Smooth muscle cell of the umbilical artery (primary cell): ENCODE measurements at places on chromosomes 2 and 18. TPM values are rescaled to one million over a fixed set of nuclear protein-coding genes. Genes with fewer than 3 reads are reported as not detected.

The GCKR gene
- total RNA-seq, result 0.51 and 0.89 TPM in 2 replicates

The COX7A2L gene
- total RNA-seq, result 152 and 407 TPM in 2 replicates

The ALK gene
- total RNA-seq, result not detected in 2 replicates

The KHK gene
- 0.59 and 1.2 TPM in 2 replicates for total RNA-seq

The MYO3B gene
- total RNA-seq, result 0.32 and 0.89 TPM in 2 replicates

The MC2R gene
- total RNA-seq, result not detected in 2 replicates

The STARD6 gene
- total RNA-seq, result not detected in 2 replicates

The SERPINB11 gene
- not detected in 2 replicates for total RNA-seq

The SLC66A2 gene
- 33.7 and 34.4 TPM in 2 replicates for total RNA-seq

The NLRC4 gene
- not detected in 2 replicates for total RNA-seq

The GRB14 gene
- 0.30 and 1.7 TPM in 2 replicates for total RNA-seq

The PLEK gene
- total RNA-seq, result under 0.01 TPM in 1 of 2 replicates, not detected in the other

The ABCG8 gene
- total RNA-seq, result not detected in 2 replicates

The NRP2 gene
- total RNA-seq, result 741 and 767 TPM in 2 replicates

The RFTN2 gene
- 4.2 and 5.9 TPM in 2 replicates for total RNA-seq

The TMEM169 gene
- under 0.01 and 0.14 TPM in 2 replicates for total RNA-seq

The ZDBF2 gene
- 18.9 and 22.6 TPM in 2 replicates for total RNA-seq

The ESPNL gene
- 1.5 and 1.9 TPM in 2 replicates for total RNA-seq

The SLC16A14 gene
- 0.37 and 0.59 TPM in 2 replicates for total RNA-seq

The RBM43 gene
- total RNA-seq, result 3.1 and 4.8 TPM in 2 replicates

The PSMA8 gene
- total RNA-seq, result not detected in 2 replicates

The FN1 gene
- 11,192 and 24,089 TPM in 2 replicates for total RNA-seq

The GALR1 gene
- total RNA-seq, result not detected in 2 replicates

The FHOD3 gene
- total RNA-seq, result 77.6 and 85.5 TPM in 2 replicates

The TLX2 gene
- total RNA-seq, result not detected in 2 replicates

The IL36RN gene
- total RNA-seq, result not detected in 2 replicates

The MCM6 gene
- total RNA-seq, result 7.7 and 23.6 TPM in 2 replicates

The TYMS gene
- 8.3 and 32.5 TPM in 2 replicates for total RNA-seq

The TTC27 gene
- 19.9 and 32.2 TPM in 2 replicates for total RNA-seq

The ALPG gene
- total RNA-seq, result not detected in 2 replicates

The TMEM247 gene
- total RNA-seq, result not detected in 2 replicates

The C2orf15 gene
- 0.18 TPM in 1 of 2 replicates, not detected in the other for total RNA-seq

The C1QL2 gene
- not detected in 2 replicates for total RNA-seq

The ARHGAP15 gene
- total RNA-seq, result not detected in 2 replicates

The RGPD3 gene
- 0.30 and 0.37 TPM in 2 replicates for total RNA-seq

The PLEKHA3 gene
- 9.2 and 36.1 TPM in 2 replicates for total RNA-seq

The FNDC4 gene
- total RNA-seq, result 10.7 and 17.3 TPM in 2 replicates

The CPO gene
- 0.30 TPM in 1 of 2 replicates, not detected in the other for total RNA-seq

The CYTIP gene
- total RNA-seq, result 0.30 TPM in 1 of 2 replicates, not detected in the other

The KRTCAP3 gene
- total RNA-seq, result not detected in 2 replicates

The RMC1 gene
- 27.9 and 33.4 TPM in 2 replicates for total RNA-seq

The LHCGR gene
- under 0.01 TPM in 1 of 2 replicates, not detected in the other for total RNA-seq

The TMEM237 gene
- 38.6 and 53.6 TPM in 2 replicates for total RNA-seq

The INPP4A gene
- 29.7 and 38.7 TPM in 2 replicates for total RNA-seq

The ELP2 gene
- 107 and 116 TPM in 2 replicates for total RNA-seq

The ZAP70 gene
- total RNA-seq, result 0.05 TPM in 1 of 2 replicates, not detected in the other

The SCN1A gene
- total RNA-seq, result not detected in 2 replicates

The ALPP gene
- total RNA-seq, result not detected in 2 replicates
